ENCODE measurements at places on chromosomes 1 and 21. TPM values are rescaled to one million over a fixed set of nuclear protein-coding genes. Genes with fewer than 3 reads are reported as not detected.

The LRIF1 gene
- total RNA-seq: 8.5 TPM

DNA sequence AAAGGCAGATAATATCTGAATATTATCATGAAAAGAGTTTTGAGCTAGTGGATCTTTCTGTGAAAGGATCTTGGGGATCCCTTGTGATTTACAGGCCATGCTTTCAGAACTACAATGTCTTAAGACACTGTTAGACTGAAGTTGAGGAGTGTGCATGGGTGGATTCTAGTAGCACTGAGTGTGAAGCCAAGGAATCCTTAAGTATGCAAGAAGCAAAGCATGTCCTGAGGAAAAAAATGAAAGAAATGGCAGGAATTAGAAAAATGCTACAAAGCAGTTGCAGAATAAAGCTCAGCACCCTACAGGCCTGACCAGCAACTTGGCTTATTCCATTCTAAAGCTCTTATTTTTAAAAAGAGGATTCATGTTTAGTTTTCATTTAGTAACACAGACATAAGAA lies 11.9 kb downstream of the STX6 start:
- DNase-seq: no peak

DNA sequence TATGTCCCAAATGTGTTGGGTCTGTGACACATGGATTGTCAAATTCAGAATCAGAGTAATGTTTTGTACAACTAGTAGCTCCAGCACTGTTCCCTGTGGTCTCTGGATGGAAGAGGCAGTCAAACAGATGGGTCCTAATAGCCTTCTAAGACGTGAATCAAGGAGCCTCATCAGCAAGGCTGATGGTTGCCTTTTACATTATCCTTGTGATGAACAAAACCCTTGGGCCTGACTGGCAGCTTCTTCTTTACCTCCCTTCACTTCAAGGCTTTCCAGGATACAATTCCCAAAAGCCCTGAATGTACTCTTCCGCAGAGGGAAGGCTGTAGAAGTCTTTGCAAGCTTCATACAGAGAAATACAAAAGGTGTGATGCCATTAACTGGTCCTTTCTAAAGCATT lies 633.3 kb downstream of the USP25 start:
- DNase-seq: no peak

GRCh38 chr1:46086576-46086975 lies 45.9 kb downstream of the PIK3R3 start:
- peak; percentile 16 for DNase-seq

DNA sequence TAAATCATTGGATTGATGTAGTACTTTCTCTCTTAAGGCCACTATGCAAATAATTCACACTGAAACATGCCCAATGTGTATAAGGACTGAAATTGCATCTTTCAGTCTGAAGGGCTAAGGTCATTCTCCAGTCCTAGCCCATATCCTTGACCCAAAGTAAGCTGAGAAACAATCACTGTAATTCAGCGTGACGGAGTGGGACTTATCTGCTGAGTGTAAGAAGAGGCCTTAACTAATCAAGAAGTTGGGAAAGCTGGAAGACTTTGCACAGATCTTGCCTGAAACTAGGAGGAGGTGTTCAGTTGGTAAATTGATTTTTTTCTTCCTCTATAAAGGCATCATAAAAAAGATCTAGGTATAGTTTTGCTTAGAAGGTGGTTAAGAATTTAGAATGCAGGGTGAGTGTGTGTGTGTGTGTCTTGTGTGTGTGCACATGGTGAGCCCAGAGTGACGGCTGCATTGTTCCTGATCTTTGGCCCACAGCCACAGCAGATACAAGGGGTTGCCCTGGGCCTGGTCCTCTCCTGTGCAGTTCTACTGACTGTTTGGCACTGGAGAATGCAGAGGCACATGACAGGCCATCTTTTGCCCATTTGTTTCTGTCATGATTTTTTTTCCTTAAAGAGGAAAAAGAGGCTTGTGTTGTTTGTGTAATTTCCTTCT lies 13.3 kb upstream of the PPP2R5A start:
- DNase-seq: no peak

DNA sequence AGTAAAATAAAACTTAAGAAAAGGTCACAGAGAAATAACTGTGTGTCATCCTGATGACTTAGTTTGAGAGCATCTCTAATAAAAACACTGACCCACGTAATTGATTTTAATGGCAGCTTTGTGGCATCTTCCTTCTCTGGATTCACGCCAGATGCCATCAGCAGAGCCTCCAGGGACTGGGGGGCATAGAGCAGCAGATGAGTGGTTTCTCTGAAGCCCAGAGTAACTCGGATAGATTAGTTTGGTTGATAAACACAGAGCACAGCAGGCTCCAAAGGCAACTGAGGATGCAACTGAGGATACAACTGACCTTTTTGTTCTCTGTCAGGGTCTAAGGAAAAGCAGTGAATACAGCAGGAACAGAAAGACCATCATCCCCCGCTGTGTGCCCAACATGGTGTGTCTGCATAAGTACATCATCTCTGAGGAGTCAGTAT lies 180.8 kb downstream of the RPS6KC1 start:
- no peak for DNase-seq
